ENCODE measurements at places on chromosomes 2 and 18. TPM values are rescaled to one million over a fixed set of nuclear protein-coding genes. Genes with fewer than 3 reads are reported as not detected.

The CLEC4F gene
- not detected for total RNA-seq

The SPDYA gene
- total RNA-seq: 0.68 TPM

The NOSTRIN gene
- total RNA-seq: under 0.01 TPM

The SCN7A gene
- under 0.01 TPM for total RNA-seq

The CIDEA gene
- 5.5 TPM for total RNA-seq

The PMAIP1 gene
- total RNA-seq: 58.2 TPM

Data from nasal cavity respiratory epithelium epithelial cell of viscerocranial mucosa (primary cell).